Activated T-cell treated with anti-CD3 and anti-CD28 coated beads for 4 hours (primary cell): ENCODE measurements at places on chromosomes 5 and 9.

- DNase-seq = no peak
Observed at GRCh38 chr5:27708534-27708933, 670.1 kb upstream of the CDH9 start.

DNA sequence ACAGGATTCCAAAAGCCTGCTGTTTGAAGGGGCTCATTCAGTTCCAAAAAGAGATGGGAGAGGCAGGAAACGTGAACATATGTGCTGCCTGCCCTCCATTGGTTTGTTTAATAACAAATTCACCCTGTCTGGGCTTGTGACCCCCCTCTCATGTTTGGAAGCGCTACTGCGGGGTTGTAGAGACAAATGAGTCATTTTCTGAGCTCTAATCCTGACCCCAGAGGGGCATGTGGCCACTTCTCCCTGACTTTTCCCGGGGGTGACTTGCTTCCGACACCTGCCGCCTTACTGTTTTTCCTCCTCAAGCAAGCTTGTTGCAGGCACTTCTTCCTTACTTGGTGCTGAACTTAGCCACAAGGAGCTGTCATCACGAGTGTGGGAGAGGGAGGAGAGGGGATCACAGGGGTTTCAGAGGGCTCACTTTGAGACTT is 75.9 kb downstream of the LMNB1 start:
- DNase-seq = no peak

GRCh38 chr9:117153021-117153420 is 261.8 kb downstream of the ASTN2 start:
- DNase-seq = no peak

- DNase-seq = no peak
Observed at GRCh38 chr5:1887588-1888360, 5.0 kb upstream of the IRX4 start.

- DNase-seq = no peak
Observed at GRCh38 chr5:4995014-4995413, 145.1 kb upstream of the ADAMTS16 start.

DNA sequence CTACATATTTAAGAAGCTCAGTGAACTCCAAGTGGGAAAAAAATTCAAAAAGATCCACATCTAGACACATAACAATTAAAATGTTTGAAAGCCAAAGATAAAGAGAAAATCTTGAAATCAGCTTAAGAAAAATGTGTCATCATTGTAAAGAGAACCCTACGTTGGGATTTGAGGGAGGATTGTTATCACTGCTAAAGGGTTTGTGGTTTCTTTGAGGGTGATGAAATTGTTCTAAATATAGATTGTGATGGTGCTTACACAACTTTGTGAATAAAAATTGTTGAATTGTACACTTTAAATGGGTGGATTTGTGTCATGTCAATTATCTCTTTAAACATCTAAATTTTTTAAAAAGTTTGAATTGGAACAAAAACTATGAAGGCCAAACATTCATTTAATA is 92.2 kb upstream of the ADAMTS19 start:
- DNase-seq = no peak

DNA sequence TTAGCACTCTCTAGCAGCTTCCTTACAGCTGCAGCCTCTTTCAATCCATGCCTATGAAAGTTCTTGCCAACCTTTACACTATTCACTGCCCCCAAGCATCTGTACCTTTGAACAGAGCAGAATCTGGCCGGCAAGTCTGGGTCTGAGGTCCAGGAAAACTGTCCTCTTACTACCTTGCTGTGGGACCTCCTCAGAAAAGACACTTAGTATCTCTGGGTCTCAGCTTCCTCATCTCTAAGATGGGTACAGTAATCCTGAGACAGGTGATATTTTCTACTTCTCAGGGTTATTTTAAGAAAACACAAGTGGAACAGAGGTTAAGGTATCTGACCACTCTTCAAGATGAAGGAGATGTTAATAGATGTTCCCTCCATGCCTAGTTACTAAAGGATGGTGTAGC is 120.2 kb downstream of the EGFLAM start:
- DNase-seq = no peak
